Muscle of back (tissue), 13 donors: ENCODE measurements at places on chromosomes 3 and 15. TPM values are rescaled to one million over a fixed set of nuclear protein-coding genes. Genes with fewer than 3 reads are reported as not detected.

DNA sequence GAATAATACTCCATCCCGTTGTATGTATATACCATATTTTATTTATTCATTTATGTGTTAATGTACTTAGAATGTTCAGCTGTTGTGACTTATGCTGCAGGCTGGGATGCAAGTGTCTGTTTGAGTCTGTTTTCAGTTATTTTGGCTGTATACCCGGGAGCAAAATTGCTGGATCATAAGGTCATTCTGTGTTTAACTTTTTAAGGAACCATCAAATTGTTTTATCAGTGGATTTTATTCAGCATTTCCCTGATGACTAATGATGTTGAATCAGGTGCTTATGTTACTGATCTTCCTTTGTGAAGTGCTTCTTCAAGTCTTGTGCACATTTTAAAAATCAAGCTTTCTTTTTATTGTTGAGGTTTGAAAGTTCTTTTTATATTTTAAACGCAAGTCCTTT lies 118.1 kb downstream of the SLC25A26 start:
- no peak for DNase-seq

GRCh38 chr3:5874931-5875341 lies 687.4 kb downstream of the EDEM1 start:
- peak; percentile 62 for DNase-seq

GRCh38 chr3:11283139-11283475 lies 10.9 kb downstream of the ATG7 start:
- no peak for DNase-seq

GRCh38 chr15:45431511-45431910 lies 53.2 kb upstream of the GATM start:
- no peak for DNase-seq

DNA sequence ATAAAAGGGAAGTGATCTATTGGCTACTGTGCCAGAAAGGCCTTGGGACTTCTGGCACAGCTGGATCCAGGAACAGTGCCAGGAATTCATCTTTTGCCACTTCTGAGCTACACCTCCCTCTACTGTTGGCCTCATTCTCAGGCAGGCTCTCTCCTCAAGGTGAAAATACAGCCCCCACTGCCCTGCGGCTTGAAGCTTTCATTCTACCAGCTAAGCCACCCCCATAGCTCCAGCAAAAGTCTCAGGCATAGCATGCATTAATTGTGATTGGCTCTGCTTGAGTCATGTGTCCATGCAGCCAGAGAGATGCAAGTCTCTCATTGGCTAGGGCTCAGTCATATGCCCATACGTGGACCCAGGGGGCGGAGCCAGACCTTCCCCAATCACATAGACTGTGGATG lies 142.4 kb downstream of the TPRA1 start:
- DNase-seq = no peak

DNA sequence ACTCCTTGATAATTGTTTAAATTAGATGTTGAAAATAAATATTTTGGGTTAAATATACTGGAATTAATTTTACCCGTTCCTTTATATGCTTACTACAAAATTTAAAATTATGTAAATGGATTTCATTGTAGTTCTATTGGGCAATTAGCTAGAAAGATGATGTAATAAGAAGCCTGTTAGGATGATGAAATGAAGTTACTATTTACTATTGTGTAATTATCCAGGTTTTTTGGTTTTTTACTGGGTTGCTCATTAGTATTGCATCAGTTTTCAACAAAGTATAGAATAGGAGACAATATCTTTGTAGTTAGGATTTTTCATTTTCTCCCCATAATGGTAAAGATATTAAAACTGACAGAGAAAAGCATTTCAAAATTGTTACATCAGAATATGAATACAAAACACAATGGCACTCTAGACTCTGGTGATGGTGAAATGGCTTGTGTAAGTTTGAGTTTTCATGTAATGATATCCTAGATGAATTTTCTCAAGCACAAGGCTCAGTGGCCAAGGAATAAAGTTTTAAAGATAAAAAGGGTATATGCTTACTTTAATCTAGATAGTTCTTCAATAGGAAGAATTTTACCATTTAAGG lies 222.0 kb downstream of the P3H2 start:
- no peak for DNase-seq

GRCh38 chr3:78940128-78940527 lies 827.7 kb downstream of the ROBO1 start:
- DNase-seq = no peak

- DNase-seq = no peak
Measured at GRCh38 chr15:43702174-43702573, 8.5 kb downstream of the CKMT1A start.

- DNase-seq = no peak
Measured at GRCh38 chr3:177787279-177788041, 590.2 kb upstream of the TBL1XR1 start.

DNA sequence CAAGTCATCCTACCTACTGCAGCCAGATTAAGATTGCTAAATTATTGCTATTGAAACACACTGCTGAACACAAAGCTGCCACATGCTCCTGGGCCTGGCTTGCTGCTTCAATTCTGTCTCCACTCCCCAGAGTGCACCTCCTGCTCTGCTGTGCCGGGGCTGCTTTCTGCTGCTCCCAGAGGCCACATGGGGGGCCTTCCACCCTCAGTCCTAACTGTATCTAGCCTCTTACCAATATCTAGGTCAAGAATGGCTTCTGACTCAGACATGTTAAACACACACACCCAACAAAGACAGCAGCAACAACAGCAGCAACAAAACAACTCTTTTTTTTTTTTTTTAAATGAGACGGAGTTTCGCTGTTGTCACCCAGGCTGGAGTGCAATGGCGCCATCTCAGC lies 33.0 kb downstream of the MYZAP start:
- DNase-seq = no peak

DNA sequence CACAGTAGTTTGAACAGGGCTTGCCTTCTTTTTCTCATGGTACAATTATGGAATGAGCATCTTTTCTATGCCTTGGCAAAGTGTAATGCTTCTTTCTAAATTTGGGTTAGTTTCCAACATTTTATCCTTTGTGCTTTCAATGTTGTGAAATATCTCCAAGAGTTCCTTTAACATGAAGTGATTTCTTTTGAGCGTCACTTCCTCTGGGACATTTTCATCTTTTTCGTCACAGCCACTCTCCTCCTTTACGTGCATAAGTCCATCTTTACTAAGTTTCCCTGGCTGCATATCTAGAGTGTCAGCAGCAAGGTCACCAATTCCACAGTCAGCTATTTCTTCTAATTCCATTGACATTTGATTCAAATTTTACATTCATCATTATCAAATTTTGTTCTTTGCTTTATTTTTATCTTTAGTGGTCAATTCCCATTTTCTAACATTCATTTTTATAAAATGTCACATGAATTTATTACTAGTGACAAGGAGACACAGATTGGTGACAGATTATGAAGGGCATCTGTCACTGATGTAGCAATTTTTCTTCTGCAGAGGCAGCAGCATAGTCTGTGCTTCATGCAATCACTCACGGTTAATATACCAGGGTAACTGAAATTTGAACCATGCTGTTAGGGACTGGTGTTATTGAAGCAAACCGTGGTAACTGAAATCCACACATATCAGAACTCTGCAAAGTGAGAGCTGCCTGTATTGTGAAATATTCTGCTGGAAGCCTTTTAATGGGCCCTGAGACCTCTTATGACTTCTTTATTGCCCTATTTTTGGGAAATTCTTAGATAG lies 126.5 kb upstream of the THBS1 start:
- no peak for DNase-seq

DNA sequence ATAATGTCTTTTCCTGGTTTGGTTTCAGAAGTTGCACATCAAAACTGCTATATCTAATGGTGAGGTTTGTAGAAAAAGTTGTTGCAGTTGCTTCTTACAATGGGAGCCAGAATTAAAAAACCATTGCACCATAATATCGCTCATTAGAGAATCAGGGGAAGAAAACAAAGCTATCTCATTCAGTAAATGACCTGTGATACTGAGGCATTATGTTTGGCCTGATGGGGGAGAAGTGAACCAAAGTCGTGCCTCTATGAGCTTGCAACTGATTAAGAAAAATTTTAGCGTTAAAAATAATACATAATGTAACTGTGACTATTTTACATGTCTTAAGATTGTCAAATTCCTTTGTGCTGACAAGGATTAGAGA lies 60.2 kb upstream of the ARHGEF26 start:
- DNase-seq = no peak

DNA sequence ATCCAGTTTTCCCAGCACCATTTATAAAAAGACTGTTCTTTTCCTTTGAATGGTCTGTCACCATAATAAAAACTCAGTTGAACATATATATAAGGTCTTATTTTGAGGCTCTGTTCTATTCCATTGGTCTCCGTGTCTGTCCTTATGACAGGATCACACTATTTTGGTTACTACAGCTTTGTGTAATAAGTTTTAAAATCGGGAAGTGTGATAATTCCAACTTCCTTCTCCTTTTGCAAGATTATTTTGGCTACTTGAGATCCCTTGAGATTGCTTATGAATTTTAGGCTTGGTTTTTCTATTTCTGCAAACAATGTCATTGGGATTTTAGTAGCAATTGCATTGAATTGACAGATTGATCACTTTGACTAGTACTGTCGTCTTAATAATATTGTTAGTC lies 35.7 kb downstream of the SACM1L start:
- no peak for DNase-seq

- DNase-seq = no peak
Measured at GRCh38 chr3:12953201-12953995, 112.0 kb upstream of the RPL32 start.

DNA sequence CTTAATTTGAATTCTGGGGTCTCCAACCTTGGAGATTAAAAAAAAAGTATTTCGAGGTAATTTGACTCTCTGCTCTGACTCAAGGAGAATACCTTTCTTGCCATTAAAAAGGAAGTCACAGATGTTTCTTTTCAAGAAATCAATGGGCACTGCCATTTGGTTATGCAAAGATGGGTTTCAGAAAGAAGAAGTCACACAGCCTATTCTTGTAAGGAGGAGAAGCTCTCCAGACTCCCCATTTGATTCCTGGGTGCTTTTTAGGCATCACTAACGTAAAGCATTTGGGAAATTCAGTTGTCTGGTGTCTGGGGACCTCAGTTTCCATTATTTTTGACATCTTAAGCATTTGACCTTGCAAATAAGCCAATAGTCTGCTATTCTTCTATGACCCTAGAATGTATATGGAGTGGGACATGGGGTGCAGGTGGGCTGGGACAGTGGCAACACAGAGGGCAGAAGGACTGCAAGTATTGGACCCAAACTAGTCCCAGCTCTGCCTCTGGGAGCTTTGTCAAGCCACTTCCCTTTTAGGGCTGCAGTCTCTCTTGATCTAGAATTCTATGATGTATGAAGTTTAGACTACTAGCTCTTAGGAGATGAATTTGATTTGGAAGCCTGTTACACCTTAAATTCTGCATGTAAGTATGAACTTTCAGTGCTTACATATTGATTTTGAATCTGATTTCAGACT lies 27.8 kb downstream of the IL5RA start:
- DNase-seq = no peak

DNA sequence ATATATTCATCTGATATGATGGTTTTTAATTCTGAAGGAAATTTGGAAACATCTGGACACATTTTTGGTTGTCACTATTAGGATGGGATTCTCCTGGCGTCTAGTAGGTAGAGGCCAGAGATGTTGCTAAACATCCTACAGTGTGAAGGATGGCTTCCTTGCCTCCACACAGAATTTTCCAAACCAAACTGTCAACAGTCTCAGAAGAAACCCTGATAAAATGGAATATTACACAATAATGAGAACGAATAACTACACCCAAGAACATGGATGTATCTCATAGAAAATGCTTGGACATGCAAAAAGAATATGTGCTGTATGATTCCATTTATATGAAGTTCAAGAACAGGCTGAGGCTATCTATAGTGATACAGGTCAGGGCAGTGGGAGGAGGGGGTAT lies 79.8 kb upstream of the PSMD6 start:
- no peak for DNase-seq

DNA sequence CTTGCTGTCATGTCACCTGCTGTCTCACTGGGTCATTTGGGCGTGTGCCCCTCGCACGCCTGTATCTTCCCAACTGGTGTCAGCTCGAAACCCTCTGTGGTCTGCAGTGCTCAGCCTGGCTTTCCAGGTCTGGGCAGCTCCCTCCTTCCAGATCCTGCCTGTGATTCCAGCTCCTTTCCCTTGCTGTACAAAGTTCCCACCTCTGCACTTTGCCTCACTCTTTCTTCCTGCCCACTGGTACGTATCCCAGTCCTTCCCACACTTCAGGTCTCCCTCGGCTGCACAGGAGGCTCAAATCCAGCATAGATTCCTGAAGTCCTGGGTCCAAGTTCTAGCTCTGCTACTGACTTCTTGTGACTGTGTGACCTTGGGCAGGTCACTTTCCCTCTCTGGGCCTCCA lies 2.1 kb upstream of the PAQR5 start:
- DNase-seq = no peak

DNA sequence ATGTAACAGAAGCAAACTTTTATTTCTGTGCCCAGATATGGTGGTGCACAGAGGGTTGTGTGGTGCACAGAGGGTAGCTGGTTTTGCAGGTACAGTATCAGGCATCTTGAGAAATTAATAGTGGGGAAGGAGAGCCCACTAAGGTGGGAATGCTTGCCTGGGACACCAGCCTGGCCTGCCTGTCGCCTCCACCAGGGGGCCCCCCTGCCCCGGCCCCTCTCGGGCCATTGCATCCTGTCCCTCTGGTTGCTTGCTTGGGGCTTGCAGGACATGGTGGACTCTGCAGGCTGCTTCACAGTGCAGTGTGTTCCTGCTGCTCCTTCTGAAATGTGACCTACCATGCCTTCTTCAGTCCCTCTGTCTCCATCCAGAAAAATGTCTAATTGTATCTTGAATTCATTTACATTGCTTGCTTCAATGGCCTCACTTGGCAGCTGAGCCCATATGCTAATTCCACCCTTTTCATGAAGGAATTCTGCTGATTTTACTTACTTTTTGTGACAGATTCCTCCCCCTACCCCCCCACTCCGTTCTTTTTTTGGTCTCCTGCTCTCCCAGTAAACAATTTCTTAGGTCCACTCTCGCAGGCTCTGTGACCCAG lies 73.6 kb downstream of the EEFSEC start:
- DNase-seq = no peak

The TICRR gene
- polyA plus RNA-seq = 4.6 TPM

The ADAMTS17 gene
- 7.8 TPM for polyA plus RNA-seq

The IGF2BP2 gene
- polyA plus RNA-seq = 38.4 TPM

The SLCO3A1 gene
- 5.0 TPM for polyA plus RNA-seq

The CELSR3 gene
- polyA plus RNA-seq = 0.87 TPM

The PLSCR2 gene
- 0.09 TPM for polyA plus RNA-seq

The NPAP1 gene
- polyA plus RNA-seq = 0.10 TPM

The PLA2G4D gene
- 0.11 TPM for polyA plus RNA-seq

The NDN gene
- polyA plus RNA-seq = 164 TPM

The RTP1 gene
- polyA plus RNA-seq = not detected

The UPK1B gene
- polyA plus RNA-seq = 0.11 TPM

The PLAAT1 gene
- 18.4 TPM for polyA plus RNA-seq

The NOX5 gene
- polyA plus RNA-seq = 0.52 TPM

The PRR20G gene
- not detected for polyA plus RNA-seq
